ENCODE measurements at places on chromosomes 4 and X. TPM values are rescaled to one million over a fixed set of nuclear protein-coding genes. Genes with fewer than 3 reads are reported as not detected.
A peak's percentile ranks its signal among the peaks of the same experiment; 100 is the strongest.

EGFL6 gene
- polyA plus RNA-seq = not detected

CSAG1 gene
- polyA plus RNA-seq = not detected

IL2 gene
- not detected for polyA plus RNA-seq

- H3K27me3 ChIP-seq = no peaks in the 10 kb centered on the region
- DNase-seq = peak; percentile 27
- H3K27ac ChIP-seq = no peak overlapping the region
- peaks cover 38% of the 10 kb centered on the region for H3K36me3 ChIP-seq
- no peaks in the 10 kb centered on the region for H3K4me1 ChIP-seq
These were observed 8.5 kb upstream of the NUDT6 start for GRCh38 chr4:122930862-122931261.

DNA sequence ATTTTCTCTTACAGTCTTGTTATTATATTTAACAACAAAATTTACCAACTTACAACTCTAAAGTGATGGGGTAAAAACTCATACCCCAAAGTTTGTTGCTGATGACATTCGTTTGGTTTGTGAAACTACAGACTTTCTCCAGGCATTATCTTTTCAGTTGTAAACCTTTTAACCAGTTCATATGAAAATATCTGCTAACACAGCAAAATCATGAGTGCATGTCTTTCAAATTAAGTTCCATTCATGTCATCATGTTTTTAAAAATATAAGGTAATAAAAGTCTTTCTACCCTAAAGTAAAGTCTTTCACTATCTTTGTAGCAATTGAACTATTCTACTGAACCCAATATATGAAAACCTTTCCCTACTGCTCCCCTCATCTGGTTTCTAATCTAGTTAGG lies 3.4 kb upstream of the GALNTL6 start:
- DNase-seq = no peak
- H3K4me3 ChIP-seq = no peak overlapping the region
- H3K27me3 ChIP-seq = peaks cover 26% of the 10 kb centered on the region
- no peak overlapping the region for H3K27ac ChIP-seq
- peaks cover 26% of the 10 kb centered on the region for H3K4me1 ChIP-seq

DNA sequence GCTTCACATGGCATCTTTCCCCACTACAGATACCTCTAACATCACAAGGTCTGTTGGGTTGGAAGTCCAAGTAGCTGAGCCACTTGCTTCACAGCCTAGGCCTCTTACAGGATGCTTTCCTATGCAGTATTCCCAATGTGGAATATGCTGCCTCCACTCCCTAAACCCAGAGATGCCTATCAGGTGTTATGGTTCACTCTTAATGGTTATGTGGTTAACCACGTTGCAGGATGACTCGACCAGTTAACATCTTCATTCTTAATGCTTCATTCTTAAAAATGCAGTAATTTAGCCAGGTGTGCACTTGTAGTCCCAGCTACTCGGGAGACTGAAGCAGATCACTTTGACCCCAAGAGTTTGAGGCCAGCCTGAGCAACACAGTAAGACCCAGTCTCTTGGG lies 24.2 kb downstream of the HAUS3 start:
- no peak overlapping the region for H3K4me3 ChIP-seq
- no peaks in the 10 kb centered on the region for H3K27me3 ChIP-seq
- no peak overlapping the region for H3K27ac ChIP-seq
- no peak for DNase-seq
- no peaks in the 10 kb centered on the region for H3K4me1 ChIP-seq

Measured in B cell (primary cell).